ENCODE measurements at places on chromosomes 13 and 19. TPM values are rescaled to one million over a fixed set of nuclear protein-coding genes. Genes with fewer than 3 reads are reported as not detected.

The PRTN3 gene
- total RNA-seq = not detected

The PTGER1 gene
- total RNA-seq = 6.6 TPM

The ZNF534 gene
- total RNA-seq = 0.17 TPM

The SULT2A1 gene
- not detected for total RNA-seq

The SERPINE3 gene
- total RNA-seq = not detected

The FFAR1 gene
- not detected for total RNA-seq

The ZNF730 gene
- 0.52 TPM for total RNA-seq

The MEIOSIN gene
- total RNA-seq = not detected

The SPART gene
- total RNA-seq = 88.0 TPM

The ZSWIM9 gene
- 2.5 TPM for total RNA-seq

The KCNN4 gene
- total RNA-seq = 3.3 TPM

The URAD gene
- total RNA-seq = not detected

The TARM1 gene
- total RNA-seq = not detected

The KLK15 gene
- total RNA-seq = not detected

The TJP3 gene
- under 0.01 TPM for total RNA-seq
